NCI-H2081 (cell line): ENCODE measurements at places on chromosomes 12 and 14.

GRCh38 chr12:24631676-24632426 is 317.1 kb downstream of the BCAT1 start:
- DNase-seq, result no peak

DNA sequence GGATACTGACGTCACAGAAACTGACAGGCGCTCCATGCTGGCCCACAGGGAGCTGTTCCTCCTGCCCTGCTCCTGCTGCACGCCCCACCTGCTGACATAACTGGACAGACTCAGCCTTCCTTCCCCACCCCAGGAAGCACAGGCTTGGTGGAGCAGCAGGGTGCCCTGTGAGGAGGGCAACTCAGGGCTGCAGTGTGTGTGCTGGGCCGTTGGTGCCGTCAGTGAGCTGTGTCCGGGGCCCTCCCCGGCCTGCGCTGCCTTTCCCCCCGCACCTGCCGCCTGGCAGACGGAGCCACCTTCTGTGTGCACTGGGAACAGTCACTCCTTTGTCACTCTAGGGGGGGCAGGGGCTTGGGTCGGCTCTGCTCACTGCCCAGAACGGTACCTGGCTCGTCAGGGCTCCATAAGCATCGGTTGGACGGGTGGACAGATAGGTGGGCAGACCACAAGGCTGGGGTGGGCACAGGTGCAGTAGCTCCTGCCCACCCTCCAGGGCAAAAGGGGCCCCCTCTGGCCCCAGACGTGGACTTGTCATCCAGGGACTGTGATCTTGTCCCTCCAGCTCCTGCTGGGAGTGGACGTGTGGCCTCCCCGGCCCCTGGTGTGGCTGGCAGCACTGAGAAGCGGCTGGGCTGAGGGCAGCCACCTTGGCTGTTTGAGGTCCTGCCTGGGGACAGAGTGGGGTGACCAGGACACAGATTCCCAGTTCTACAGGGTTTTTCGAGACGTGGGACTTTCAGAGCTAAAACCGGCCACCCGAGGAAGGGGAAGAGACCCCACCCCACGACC is 32.8 kb downstream of the FBRSL1 start:
- peak; percentile 20 for DNase-seq

GRCh38 chr12:132582582-132583410 is 27.6 kb downstream of the LRCOL1 start:
- DNase-seq, result no peak

- no peak for DNase-seq
Observed at GRCh38 chr14:24870949-24871701, 178.8 kb downstream of the STXBP6 start.

- DNase-seq, result no peak
Observed at GRCh38 chr12:42766026-42766425, 176.5 kb upstream of the PRICKLE1 start.

DNA sequence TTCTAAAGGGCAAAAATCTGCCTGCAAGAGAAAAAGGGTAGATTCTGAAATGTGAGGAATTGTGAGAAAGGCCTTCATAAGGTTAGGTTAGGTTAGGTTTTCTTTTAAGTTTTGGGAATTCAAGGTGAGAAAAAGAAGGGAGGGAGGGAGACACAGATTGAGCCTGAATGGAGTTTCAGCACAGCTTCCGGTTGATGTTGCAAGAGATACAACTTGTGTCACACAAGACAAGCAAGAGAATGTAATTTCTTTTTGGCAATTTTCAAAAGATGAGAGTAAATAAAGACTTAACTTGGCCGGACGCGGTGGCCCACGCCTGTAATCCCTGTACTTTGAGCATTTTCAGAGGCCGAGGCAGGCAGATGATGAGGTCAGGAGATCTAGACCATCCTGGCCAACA is 63.8 kb downstream of the CPSF2 start:
- DNase-seq, result no peak

DNA sequence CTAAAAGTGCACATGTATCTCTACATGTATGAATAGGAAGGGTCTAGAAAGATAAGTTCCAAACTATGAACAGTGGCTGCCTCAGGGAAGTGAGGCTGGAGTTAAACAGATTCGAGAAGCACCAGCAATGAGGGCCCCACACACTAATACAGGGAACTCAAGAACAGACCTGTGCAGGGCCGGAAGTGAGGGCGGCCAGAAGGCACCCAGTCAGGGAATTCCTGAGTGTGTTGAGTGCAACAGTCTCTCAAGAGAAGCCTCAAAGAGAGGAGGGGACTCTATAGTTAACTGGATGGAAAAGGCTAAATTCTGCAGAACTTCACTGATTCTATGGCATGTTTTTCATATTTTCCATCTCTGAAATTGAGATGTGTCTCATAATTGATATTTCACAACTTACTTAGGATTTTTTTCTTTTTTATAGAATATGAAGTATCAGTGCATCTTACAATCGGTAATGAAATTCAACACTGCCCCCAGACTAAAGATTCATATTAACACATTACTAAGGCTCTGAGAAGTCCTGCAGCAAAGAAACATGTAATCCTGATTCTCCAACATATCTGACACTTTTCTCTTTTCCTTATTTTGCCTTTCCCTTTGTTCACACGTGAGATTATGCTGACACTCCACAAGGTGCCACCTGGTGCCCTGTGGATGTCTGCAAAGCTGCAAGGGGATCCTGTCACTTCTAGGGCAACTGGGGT is 61.3 kb downstream of the CHGA start:
- DNase-seq, result no peak

DNA sequence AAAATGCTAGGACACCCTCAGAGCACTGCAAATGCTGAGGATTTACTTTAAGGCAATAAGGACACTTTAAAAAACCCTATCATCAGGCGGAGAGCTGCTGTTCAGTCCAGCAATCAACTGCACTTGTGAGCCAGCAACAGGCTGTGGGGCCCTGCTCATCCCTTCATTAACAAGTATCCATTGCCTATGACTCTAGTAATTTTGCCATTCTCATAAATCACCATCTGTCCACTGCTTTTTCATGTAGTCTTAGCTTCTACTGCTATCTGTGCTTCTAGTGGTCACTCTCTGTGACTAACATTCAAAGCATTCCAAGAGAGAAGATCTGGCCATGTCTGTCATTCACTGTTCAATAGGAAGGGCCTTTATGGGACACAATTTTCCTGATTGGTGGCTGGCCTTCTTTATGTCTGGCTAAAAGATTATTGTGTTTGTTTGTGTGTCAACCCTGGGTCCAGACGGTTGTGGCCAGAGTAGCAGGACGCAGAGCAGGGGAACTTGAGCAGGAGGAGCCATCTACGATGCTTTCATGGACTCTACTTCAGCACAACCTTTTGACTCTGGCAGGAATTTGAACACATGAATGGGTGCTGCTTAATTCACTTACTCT is 3.6 kb upstream of the KRAS start:
- no peak for DNase-seq
